ENCODE measurements at places on chromosomes 6 and 20.

- peak; percentile 99 for DNase-seq
Measured at GRCh38 chr6:169162752-169163407, 90.8 kb downstream of the THBS2 start.

DNA sequence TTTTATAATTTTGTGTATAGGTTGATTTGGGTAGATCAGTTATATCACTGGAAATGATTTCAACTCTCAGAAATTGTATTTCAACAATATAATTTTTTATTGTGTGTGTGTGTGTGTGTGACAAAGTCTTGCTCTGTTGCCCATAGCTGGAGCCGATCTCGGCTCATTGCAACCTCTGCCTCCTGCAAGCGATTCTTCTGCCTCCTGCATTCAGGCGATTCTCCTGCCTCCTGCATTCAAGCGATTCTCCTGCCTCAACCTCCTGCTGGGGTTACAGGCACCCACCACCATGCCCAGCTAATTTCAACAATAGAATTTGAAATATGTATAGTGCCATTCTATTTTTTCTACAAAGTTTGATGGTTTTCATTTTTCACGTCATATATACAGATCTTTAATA lies 24.1 kb downstream of the AFDN start:
- DNase-seq = no peak

- DNase-seq = peak; percentile 87
Measured at GRCh38 chr6:26216886-26217713, 129.9 kb downstream of the HFE start.

- DNase-seq = no peak
Measured at GRCh38 chr6:52359403-52359802, 2.5 kb upstream of the PAQR8 start.

DNA sequence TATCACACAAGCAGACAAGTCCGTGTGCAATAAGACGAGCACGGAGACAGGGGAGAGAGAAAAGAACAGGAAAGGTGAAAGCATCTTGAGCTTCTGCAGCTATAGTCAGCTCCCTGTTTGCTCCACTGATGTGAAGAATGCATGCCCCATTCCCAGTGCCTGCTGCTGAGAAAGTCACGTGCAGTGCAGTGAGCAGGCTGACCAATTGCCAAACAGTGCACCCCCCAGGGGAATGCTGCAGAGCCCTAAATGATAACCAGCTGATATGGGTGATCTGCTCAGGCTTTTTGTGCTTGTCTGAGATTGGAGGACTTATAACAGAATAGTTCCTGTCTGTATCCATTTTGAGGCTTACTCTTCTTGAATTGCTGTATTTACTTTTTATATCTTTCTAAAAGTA lies 121.5 kb downstream of the PACRG start:
- DNase-seq = peak; percentile 51

DNA sequence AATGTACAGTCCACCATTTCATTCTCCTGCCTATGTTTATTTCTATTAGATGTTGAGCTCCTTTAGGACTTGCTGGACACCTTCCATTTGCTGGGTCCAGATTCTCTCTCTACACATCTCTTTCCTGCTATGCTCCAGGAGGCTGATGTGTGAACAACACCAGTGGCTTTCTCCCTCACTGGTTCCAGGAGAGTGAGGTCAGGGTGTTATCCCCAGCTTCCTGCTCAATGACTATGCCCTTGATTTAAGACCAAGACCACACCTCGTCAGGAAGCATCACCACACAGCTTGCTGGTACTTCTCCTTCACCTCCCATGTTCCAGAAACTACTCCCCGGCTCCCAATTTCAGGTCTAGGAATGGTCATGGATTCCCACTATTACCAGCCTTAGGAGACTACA lies 31.3 kb upstream of the E2F3 start:
- DNase-seq = no peak

GRCh38 chr6:90701146-90701781 lies 114.4 kb upstream of the MAP3K7 start:
- no peak for DNase-seq
